ENCODE measurements at places on chromosomes 5 and 9.

DNA sequence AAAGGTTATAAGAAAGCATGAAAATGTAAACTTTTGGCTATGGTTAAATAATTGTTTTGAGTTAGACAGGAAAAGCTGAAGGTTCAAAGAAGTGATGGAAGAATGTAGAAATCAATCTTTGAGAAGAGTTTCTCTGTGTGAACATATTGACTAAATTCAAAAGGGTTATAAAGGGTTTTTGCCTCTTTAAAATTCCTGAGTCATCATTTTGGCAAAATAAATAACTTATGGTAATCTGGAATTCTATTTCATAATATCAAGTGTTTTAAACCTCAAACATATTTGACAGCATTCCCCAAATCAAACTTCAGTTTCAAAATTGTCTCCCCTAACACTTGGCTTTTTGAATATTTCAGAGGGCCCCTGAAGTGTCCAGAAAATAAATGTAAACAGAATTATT is 60.6 kb upstream of the SPINK5 start:
- no peak for DNase-seq

DNA sequence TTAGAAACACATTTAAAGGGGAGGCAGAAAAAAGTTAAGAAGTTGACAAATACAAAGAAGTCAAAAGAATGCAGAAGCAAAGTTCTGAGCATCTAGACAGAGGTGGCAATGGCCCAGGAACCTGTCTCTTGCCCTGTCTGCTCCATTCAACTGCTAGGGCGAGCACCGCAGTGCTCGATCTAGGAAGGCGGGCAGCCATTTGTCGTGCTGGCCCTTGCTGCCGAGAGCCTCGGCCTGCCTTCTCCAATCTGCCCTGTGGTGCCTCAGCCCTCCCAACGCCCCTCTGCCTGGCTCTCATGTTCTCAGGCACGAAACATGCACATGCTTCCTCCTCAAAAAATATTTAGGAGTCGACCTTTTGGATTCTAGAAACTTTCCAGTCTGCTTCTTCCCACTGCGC is 42.2 kb downstream of the DDX31 start:
- DNase-seq = no peak

- peak; percentile 41 for DNase-seq
Measured at GRCh38 chr9:135619599-135619886, 19.8 kb downstream of the GLT6D1 start.

DNA sequence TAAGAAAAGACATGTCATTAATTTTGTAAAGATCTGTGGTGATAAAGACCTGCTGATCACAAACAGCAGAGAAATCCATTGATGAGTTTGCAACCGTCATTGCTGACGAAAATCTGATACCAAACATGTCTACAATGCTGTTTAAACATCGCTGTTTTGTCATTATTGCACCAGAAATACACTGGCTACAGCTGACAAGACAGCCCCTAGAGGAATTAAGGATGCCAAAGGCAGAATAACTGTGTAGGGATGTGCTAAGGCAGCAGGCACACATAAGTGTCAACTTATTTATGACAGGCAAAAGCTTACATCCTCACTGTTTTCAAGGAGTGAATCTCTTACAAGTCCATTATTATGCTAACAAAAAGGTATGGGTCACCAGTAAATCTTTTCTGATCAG is 439.3 kb downstream of the TLE1 start:
- DNase-seq = no peak

- no peak for DNase-seq
Measured at GRCh38 chr5:44360919-44361318, 28.3 kb downstream of the FGF10 start.

GRCh38 chr5:143567583-143568504 is 164.4 kb upstream of the NR3C1 start:
- no peak for DNase-seq

GRCh38 chr9:17656889-17657288 is 78.0 kb downstream of the SH3GL2 start:
- DNase-seq = no peak

DNA sequence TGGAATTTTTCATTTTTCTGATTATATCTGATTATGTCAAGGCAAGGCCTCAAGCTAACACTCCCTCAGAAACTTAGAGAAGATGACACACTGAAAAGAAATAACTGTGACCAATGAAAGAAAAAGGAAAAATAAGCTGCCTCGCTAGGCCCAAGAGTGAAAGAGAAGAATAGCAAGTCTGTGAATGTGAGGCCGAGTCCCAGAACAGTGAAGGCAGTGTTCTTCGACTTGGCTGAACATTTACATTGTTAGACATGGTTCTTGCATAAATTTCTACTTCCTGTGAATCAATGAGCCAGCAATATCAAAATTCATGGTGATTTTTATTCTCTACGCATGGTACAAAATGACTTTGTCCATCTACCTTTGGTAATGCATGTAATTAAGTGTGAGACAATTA is at the start of gene ATP10B:
ATP10B (minus strand) TSS at position 163 of the 400 bp plus-strand sequence. CDS start 164,137 bp downstream, outside the sequence.
- no peak for DNase-seq

DNA sequence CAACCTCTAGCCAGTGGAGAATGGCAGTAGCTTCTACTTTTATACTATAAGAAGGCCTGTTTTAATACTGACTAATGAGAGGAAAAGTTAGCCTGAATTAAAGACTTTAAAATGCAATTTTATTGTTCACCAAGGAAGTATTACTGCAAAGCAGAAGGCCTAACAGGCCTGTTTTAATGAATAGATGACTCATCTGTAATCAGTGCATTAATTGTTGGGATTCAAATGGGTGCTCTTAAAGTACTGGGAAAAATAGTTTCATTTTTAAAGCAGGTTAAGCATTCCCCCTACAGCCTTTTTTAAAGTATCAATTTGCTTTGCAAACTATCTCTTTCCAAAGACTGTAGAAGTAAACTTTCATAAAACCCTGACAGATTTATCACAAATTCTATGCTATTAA is 147.7 kb downstream of the SIL1 start:
- no peak for DNase-seq

DNA sequence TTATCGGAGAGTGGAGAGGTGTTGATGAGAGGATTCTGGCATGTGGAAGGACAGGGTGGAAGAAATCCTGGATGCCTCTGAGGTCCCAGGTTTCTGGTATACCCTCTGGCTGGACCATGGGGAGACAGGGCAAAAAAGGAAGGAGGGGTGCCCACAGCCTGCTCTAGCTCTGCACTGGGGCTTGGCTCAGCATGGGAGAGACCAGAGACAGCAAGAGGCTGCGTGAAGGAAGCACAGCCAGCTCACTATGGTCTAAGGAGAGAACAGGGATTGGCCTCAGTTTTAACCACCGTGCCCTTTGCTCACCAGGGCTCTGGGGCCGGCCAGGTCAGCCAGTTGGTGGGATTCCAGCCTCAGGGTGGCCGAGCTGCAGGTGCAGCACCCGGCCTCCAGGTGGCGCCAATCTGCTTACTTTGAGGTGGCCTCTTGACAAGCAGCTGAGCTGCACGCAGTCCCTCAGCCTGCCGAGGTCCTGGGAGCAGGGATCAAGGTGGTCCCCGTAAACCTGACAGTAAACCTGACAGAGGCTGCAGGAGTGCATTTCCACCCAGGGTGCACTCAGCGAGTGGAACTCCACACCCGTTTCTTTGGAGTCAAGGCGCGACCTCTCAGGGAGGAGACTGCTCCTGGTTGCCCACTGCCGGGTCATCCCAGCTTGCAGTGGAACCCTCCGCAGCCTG is 25.0 kb upstream of the SPTLC1 start:
- peak; percentile 86 for DNase-seq

- DNase-seq = no peak
Measured at GRCh38 chr9:115416299-115416698, 298.3 kb upstream of the TNC start.

GRCh38 chr5:154647761-154648145 is 107.4 kb upstream of the LARP1 start:
- no peak for DNase-seq

DNA sequence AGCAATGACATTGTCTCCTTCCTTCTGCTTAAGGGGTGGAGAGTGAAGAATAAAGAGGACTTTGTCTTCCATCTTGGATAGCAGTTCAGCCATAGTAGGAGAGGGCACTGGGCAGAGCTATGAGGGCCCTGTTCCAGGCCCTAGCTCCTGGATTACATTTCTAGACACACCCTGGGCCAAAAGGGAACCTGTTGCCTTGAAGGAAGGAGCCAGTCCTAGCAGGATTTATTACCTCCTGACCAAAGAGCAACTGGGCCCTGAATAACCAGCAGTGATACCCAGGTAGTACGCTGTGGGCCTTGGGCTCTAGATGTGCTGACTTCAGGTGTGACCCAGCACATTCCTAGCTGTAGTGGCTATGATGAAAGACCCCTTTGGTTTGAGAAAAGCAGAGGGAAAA is 95.8 kb downstream of the RMI1 start:
- no peak for DNase-seq

DNA sequence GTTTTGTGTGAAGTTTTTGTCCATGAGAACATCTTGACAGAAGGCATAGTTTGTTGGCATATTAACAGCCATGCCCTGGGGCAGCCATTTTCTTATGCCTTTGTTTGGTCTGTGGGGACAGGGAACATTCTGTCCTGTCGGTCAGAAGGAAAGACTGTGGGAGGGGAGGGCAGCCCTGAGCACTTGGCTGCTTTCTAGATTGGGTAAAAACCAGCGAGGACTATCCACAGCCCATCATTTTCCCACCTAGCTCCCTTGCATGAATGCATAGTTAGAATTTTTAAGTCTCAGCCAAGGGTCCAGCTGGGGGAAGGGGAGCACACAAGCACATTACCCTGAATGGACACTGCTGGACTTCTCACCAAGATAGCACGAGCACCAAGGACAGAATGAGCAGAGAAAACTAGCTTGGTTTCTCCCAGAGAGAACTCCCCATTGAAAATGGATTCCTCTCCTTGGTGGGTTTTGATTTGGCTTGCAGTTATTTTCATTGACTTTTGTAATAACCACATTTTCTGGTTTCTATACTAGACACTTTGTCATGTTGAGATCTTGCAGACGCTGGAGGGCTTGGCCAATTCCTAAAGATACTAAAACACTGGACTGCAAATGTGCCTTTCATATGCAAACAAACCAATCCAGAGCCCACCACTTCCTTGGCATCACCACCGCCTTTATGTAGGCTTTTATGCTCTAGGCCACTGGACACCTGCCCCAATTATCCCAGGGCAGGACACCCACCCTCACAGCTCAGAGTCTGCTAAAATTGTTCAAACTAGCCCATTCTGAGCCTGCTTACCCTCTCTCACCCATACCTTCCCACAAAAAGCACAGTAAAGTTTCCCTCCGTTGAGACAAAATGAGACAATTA is 129.9 kb downstream of the BOD1 start:
- no peak for DNase-seq

- DNase-seq = peak; percentile 85
Measured at GRCh38 chr9:23850690-23851629, 24.9 kb upstream of the ELAVL2 start.

DNA sequence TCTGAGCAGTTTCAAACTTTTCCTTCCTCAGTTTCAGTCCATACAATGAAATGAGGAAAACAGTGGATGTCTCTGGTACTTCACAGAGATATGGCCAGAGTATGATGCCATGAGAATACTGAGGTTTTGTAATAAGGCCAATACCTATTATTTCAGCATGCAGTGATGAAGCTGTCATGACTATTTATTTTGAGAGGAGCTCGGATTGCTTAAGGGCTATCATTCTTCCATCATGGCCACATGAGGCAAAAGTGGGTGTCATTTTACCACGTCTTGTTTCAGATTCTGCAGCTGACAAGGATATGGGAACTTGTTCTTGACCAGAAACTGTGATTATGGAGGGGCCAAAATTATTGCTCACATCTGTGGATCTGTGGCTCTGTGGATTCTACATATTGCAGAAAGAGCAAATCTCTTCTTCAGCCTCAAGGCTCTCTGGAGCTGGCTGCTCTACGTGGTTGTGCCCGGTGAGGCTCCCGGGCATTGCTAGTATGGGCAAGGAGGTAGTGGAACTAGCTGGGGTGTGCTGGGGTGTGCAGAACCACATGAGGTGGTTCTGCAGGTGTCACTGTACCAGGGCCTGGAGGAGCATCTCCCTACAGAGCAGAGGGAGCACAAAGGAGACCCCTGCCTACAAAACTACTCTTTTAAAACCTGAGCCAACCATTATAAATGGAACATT is 180.3 kb downstream of the SEMA6A start:
- DNase-seq = no peak

DNA sequence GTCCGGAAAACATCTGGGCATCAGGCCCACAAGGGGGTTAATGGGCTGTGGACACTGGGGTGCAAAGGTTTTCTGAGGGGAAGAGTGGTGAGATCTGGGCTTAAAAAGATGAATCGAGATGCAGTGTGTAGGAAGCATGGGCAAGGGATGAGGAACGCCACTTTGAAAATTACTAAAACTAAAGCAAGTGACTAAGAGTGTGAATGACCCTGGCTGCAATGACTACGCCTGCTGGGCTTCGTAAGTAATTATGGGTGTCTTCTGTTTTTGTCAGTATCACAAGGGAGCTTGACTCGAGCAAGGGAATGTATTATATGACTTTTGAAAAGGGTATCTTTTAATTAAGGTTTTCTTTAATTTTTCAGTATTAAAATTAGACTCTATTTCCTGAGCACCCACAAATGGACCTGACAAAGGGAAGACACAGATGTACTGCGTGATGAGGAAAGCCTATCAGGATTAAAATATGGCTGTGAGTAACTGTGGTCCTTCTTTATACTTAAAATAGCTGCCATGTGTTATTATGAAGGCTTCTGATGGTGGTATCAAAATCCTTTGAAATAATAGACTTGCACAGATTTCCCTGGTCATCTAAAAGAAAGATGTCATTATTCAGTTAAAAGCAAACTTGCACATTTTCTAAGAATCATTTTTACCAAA is 4.2 kb downstream of the CTXN3 start:
- no peak for DNase-seq

DNA sequence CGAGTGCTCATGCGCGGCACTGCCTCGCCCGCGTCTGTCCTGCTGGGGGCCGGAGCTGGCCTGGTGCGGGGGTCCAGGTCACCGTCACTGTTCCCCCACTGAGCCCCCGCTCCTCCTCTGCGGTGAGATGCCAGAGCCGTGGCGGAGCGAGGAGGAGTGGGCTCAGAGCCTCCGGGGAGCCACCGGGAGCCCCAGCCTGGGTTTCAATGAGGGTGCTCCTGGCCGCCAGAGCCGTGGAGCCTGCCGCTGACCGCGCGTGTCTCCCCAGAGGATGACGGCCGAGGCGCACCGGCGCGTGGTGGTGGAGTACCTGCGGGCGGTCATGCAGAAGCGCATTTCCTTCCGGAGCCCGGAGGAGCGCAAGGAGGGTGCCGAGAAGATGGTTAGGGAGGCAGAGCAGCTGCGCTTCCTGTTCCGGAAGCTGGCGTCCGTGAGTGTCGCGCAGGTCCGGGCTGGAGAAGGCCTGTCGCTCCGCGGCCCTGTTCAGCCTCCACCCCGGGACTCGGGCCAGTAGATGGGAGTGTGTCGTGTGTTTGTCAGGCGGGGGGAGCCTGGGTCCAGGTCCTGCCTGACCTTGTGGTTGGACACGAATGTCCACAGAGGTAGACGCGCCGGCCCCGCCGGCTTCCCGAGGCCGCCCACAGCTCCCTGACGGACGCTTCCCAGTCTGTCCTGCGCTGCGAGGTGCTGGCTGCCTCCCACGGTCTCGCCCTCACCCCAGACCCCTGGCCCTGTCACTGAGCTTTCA is 22.0 kb downstream of the EXOC3 start:
- peak; percentile 19 for DNase-seq

GRCh38 chr9:71628247-71628646 is 140.1 kb downstream of the CEMIP2 start:
- DNase-seq = no peak

- peak; percentile 95 for DNase-seq
Measured at GRCh38 chr9:89602978-89603766, 1.6 kb upstream of the GADD45G start.

GRCh38 chr5:58595952-58596351 is 13.1 kb downstream of the RAB3C start:
- no peak for DNase-seq

Data from upper lobe of left lung (tissue), 6 donors.